Suppressor macrophage treated with lipopolysaccharide for 1 hour (primary cell): ENCODE measurements at places on chromosomes 2 and 18.

DNA sequence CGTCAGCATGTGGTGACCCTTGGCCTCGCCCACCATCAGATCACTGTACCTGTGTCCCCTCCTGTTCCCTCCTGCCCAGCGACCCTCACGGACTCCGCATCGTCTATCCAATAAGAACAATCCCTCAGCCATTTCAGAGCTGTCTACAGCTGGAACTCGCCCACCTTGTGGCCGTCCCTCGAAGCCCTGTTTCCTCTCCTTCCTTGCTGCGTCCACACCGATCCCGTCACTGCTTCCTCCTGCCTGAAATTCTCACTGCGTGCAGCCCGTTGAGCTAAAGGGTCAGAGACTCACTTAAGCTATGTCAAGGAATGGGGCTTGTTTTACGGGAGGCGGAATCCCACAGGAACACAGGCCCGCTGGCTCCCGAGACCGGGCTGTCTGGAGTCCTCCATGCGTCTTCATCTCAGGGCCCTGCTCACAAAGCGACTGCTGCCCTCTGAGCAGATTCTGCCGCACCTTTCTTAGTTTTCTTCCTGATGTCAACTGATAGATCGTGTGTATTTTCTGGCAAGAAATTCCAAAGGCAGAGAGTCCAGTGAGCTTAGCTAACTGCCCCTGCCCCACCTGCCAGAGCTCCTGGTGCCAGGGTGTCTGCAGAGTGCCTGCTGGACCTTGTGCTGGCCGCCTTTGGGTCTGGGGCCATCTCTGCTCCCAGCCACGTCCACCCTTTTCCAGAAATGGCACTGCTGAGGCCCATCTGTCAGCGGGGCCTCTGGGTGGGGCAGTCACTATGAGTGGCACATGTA, 35.3 kb downstream of the KLHL29 start:
- no peak for DNase-seq

GRCh38 chr2:127400897-127401756, 13.4 kb upstream of the MAP3K2 start:
- no peak for DNase-seq

- DNase-seq, result peak; percentile 80
Measured at GRCh38 chr2:203909261-203909967, 27.1 kb upstream of the ICOS start.

DNA sequence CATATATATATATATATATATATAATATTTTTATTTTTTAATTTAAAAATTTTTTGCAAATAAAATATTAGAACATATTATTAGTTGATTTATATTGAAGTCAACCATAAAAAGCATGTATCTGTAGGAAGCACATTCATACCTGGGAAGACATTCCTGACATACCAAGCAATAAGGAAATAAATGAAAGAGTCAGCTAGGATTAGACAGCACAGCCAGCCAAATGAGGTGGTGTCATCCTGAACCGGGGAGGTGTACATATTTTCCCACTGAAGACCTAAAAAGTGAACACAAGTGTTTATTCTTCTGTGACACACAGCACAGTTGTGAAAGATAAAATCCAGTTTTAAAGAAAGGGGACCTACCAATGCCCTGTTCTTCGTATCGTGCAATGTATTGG, 149.2 kb downstream of the ABCA12 start:
- DNase-seq, result no peak

GRCh38 chr2:225296951-225297350, 102.6 kb upstream of the NYAP2 start:
- no peak for DNase-seq

DNA sequence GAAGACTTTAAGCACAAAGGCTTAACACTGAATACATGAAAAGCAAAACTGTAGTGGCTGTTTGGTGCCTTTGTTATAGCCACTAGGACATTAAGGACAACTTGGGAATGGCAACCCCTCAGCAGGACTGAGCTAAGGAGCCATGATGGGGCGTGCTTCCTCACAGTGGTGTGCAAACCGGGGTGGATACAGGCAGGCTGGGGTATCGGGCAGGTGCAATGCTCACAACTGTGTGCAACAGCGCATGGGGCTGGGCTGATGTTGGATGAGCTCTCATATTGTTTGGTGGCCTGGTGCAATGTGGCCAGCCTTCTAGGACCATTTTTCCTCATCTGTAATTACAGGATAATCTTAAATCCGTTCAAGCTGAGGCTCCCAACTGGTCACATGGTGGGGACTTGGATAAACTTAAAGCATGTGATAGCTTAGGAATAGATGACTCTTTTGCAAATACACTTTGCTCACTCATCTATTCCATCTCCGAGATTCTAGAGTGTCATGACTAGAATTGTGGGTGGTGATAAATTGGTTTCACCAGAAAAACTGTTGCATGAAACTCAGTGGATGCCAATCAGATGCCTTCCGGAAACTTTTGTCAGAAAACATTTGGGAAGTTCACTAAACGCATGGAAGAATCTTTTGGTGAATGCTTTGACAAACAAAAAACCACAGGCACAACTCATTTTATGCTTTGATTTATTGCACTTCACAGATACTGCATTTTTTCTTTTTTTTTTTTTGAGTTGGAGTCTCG, 116.5 kb downstream of the PXDN start:
- no peak for DNase-seq

GRCh38 chr18:66159451-66159850, 408.6 kb downstream of the CDH7 start:
- DNase-seq, result no peak

DNA sequence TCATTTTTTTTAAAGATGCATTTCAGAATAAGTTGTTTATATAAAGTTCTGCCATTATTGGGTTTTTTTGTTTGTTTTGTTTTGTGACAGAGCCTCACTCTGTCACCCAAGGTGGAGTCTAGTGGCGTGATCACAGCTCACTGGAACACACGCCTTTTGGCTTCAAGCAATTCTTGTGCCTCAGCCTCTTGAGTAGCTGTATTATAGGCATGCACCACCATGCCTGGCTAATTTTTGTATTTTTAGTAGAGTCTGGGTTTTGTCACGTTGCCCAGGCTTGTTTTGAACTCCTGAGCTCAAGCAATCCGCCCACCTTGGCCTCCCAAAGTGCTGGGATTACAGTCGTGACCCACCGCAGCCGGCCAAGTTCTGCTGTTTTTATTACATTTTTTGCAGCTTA, 72.3 kb downstream of the R3HDM1 start:
- no peak for DNase-seq

DNA sequence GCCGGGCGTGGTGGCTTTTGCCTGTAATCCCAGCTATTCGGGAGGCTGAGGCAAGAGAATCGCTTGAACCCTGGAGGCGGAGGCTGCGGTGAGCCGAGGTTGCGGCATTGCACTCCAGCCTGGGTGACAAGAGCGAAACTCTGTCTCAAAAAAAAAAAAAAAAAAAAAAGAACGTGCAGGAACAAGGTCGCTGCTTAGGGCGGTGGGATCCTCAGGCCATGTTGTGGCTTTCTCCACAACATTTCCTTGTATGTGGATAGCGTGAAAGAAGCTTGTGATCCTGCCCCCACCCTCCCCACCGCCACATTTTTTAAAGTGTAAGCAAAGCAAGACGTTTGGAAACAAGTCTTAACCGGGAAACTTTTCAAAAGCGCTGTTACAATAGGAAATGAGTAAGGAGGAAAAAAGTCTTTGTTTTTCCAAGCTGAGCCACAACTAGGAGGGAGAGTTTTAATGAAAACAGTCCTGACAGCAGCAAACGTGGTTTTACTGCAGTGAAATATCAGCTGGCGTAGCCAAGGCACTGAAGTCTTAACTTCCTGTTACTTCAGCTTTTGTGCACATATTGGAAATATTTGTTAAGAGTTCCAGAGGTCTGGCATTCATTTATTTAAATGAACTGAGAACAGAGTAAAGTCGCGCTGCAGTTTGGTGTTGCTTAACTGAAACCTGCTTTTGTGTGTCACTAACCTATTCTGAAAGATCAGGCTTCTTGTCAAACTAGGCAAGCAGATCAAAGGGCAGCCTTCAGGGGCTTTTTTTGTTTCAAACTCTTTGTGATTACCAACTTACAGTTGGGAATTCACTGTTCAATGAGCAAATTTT, 3.8 kb downstream of the TGIF1 start:
- peak; percentile 52 for DNase-seq

DNA sequence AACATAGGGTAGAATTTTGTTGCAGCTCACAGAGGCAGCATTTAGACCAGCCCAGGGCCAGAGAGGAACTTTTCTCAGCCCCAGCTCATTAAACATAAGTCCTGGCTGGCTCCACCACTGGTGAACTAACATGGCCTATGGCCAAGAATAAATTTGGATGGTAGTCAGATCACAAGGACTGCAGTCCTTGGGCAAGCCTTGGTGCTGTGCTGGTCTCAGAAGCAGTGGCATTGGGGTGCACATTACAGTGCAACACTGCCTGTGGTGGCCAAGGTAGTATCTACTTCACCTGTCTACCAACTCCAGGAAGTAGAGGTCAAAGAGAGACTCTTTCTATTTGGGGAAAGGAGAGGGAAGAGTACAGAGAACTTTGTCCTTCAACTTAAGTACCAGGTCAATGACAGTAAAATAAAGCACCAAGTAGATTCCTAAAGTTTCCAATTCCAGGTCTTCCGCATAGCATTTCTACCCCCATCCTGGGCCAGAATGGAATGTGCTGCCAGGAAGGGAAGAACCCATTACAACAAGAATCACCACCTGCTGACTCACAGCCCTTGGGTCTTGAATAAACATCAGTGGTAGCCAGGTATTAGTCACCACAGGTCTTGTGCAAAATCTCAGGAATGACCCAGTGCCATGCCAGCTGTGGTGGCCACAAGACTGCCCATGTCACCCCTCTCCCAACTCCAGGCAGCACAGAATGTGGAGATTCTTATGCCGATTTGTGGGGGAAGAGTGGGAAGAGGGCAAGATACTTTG, 155.4 kb upstream of the FSIP2 start:
- DNase-seq, result no peak

DNA sequence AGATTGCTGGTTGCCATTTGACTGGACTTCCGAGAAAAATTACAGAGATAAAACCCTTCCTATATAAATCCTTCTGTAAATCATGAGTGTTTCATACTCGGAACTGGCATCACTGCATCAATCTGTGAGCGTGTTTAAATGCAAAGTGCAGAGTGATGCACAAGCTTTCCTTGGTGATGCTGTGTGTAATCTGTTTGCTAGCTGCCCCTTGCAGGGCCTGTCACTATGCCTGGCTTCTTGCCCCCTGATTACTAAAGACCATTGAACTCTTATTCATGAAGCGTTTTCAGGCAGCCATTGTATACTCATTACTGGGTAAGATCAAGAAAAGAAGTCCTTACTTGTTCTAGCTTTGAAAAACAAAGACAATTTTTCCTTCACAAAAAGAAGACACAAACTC, 266.9 kb upstream of the FANCL start:
- no peak for DNase-seq
